ENCODE measurements at places on chromosomes 4 and X. TPM values are rescaled to one million over a fixed set of nuclear protein-coding genes. Genes with fewer than 3 reads are reported as not detected.

The DUSP21 gene
- not detected for total RNA-seq

The ERCC6L gene
- total RNA-seq, result 4.2 TPM

The CFP gene
- 0.81 TPM for total RNA-seq

The SPATA4 gene
- total RNA-seq, result 0.09 TPM

The ARMCX2 gene
- total RNA-seq, result 55.2 TPM

The HSFX1 gene
- total RNA-seq, result 0.36 TPM

The EDA gene
- total RNA-seq, result 2.4 TPM

The RASSF6 gene
- total RNA-seq, result not detected

The CYBB gene
- total RNA-seq, result not detected

The CENPI gene
- total RNA-seq, result 9.5 TPM

The NALF2 gene
- 0.09 TPM for total RNA-seq

The SMARCA5 gene
- 47.4 TPM for total RNA-seq

The HAUS7 gene
- 18.8 TPM for total RNA-seq

The SMIM31 gene
- total RNA-seq, result not detected

The TLR1 gene
- total RNA-seq, result 5.4 TPM

The RPS6KA6 gene
- 0.19 TPM for total RNA-seq
